Activated T-cell treated with anti-CD3 and anti-CD28 coated beads, Interleukin-2, amount 50 U/mL, for 24 hours (primary cell): ENCODE measurements at places on chromosomes 6 and 20.

- DNase-seq, result no peak
Observed at GRCh38 chr6:27837625-27838057, 74.6 kb downstream of the OR2B2 start.

GRCh38 chr6:23735151-23735550, 390.9 kb upstream of the NRSN1 start:
- no peak for DNase-seq

DNA sequence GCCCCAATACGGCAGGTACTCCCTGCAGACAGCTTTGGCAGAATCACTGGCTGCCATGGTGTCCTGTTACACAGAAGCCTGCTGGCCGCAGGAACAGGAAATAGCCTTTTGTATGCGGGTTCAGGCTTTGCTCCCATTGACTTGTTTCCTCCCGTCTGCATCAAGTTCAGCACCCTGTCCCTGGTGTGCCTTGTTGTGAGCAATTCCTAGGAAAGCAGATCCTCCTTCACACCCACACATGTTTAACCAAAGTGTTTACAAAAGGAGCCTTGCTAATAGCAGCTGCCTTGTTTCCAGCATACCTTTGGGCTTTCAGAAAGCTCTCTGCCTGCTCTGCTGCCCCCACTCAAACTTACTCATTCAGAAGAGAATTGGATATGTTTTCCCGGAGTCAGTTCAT, 127.2 kb upstream of the SUPT3H start:
- DNase-seq, result no peak

- DNase-seq, result no peak
Observed at GRCh38 chr6:19327661-19328060, 509.5 kb upstream of the ID4 start.

DNA sequence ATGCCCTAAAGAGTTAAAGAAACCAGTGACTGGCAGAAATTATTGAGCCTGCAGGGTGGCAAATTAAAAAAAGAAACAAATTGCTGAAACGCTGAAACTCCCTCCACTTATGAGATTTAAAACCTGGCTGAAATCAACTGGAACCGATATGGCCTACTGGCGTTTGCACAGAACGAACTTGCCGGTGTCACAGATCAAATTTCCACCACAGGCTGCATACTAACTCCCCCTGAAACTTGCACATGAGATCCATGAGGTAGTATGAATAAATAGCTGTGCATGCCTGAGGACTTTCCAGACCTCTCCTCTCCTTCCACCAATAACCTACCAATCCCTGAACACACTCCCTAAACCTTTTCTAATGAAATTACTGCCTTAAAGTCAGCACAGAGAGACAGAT, 150.4 kb downstream of the RNGTT start:
- DNase-seq, result no peak

DNA sequence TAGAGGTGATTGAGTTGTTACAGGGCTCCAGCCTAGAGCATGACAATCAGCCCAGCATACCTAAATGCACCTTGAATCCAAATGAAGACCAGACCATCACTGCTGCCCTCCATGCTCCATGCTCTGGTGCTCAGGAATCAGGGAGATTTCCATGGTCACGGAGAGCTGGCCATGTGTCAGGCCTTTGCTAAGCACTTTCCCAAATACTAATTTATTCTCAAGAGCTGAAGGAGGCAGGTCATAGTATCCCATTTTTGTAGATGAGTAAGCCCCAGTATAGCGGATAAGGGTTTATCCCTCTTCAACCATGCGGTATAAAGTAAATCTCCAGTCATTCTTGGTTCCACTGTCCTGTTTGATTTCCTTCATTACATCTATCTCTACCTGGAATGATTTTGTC, 240.8 kb downstream of the TFAP2A start:
- no peak for DNase-seq

DNA sequence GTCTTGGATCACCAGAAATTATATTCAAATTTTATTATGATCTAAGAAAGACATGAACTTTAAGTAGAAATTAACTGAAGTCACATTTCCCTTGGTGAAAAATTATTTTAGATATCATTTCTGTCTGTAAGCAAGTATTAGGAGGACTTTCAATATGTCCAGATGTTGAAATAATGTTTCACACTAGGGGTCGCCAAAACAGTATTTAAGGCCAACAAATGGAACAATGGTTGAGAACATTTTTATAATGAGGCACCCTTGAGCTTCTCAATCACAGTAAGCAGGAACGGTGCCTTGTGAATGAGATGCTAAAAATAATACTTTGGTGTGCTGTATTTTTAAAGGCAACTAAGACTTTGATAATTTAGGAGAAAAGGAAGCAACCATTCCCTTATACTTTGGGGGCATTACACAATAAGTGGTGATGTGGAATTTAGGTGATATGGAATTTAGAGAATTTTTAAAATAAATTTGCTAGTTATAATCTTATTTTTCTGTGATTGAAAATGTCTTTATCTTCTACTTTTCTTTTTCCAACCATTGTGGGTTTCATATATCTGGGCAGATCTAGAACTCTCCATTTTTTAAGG, 9.6 kb upstream of the SF3B5 start:
- no peak for DNase-seq

GRCh38 chr20:64222291-64222735, 33.2 kb upstream of the PCMTD2 start:
- no peak for DNase-seq

DNA sequence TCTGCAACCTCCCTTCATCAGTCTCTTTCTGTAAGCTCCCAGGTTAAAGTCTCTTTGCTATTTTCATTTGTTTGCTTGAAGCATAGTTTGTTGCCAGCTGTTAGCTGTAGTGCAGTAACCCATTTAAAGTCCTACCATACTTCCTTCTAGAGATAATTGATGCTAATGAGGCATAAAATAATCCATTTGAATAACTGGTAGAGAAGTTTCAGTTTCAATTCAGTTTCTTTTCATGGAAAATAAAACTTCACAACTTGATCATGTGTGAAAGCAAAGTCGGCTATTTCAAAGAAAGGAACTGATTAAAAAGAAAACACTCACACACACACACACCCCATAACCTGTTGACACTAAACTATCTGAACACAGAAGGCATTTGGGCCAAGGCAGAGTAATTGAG, 68.5 kb upstream of the TENT5A start:
- no peak for DNase-seq

- DNase-seq, result no peak
Observed at GRCh38 chr20:24670981-24671380, 201.6 kb downstream of the SYNDIG1 start.

- DNase-seq, result no peak
Observed at GRCh38 chr6:169841251-169841650, 89.8 kb downstream of the ERMARD start.

- DNase-seq, result no peak
Observed at GRCh38 chr6:45714741-45715507, 300.7 kb downstream of the CLIC5 start.

DNA sequence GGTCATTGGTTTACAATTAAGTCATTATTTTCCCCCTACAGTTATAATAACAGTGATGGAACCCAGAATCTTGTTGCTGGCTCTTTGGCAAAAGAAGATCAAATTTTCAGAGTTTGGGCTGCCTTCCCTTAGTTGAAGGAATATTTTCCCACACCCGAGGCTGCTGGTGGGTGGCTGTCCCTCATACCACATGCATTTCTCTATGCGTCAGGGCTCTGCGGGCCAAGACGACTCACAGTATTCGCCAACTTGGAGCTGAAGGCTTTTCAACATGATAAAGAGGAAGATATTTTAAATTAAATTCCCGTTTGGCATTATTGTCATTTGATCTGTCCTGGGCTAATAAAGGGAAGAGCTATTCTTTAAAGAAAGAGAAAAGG, 102.2 kb upstream of the SASH1 start:
- DNase-seq, result no peak

GRCh38 chr20:29689411-29690225, 1567.8 kb upstream of the DEFB115 start:
- DNase-seq, result peak; percentile 38
